ENCODE measurements at places on chromosomes 5 and 9.

GRCh38 chr5:89542736-89543135 is 659.8 kb upstream of the MEF2C start:
- DNase-seq: no peak

- DNase-seq: no peak
Observed at GRCh38 chr9:72648324-72649126, 127.1 kb downstream of the TMC1 start.

GRCh38 chr5:159156426-159157238 is 52.7 kb downstream of the RNF145 start:
- DNase-seq: no peak

DNA sequence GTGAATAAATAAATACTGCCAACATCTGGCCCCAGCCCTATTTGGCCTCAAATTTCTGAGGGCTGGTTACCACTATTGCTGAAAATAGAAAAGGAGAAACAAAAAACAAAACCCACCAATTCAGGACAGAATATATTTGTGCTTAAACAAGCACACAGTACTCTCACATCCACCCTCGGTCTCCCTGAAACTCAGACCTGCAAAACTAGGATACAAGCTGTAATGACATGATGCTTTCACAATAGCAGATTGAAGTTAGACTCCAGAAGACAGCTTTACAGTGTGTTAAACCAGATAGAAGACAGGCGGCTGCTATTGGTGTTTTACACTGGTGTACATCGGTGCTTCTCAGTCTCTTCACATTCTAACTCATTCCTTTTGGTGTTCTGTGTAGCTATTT is 214.9 kb upstream of the DMRT1 start:
- DNase-seq: no peak

GRCh38 chr9:112572416-112572815 is 85.8 kb downstream of the KIAA1958 start:
- no peak for DNase-seq

Data from stimulated activated CD4-positive, alpha-beta T cell treated with anti-CD3 and anti-CD28 coated beads, Interleukin-4, amount 100 ng/mL, for 4 hours (primary cell).